ENCODE measurements at places on chromosomes 4 and X.

- DNase-seq: no peak
Measured at GRCh38 chr4:78951862-78952472, 12.7 kb upstream of the PAQR3 start.

DNA sequence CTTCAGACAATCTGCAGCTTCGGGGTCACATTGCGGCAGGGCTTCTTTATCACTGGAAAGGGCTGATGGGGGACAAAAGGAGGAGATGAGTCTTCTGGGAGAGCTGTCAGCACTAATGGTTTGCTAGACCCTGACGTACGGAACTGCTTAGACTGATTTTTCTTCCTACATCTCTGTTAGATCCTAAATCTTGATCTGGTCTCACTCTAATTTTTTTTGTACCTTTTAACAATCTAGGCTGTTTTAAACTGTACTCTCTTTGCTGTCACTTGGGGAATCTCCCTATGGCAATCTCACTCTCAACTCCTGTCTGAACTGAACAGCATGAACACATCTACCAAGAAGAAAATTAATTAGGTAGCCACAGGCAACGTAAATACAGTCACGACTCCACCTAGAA is 120.1 kb downstream of the SNCA start:
- DNase-seq: no peak

GRCh38 chr4:99144070-99144469 is at the start of gene ADH4:
Gene ADH4 (minus strand): TSS chr4:99144297. CDS start chr4:99144222, 75 bp downstream.
- no peak for DNase-seq

DNA sequence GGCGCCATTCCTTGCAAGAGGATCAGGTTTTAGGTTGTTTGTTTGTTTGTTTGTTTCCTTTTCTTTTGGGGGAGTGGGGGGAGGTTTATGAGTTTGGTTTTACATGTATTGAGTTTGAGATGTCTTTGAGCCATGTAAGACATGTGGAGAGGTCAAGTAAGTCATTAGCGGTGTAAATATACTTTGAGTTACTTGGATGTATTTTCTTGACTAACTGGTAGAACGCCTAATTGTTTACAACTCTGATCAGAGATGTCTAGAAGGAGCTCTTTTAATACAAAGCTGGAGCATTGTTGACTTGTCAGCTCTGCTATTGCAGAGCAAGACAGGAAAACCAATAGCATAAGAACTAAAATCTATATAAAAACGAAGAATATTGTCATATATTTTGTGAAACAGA is 57.1 kb downstream of the ANXA3 start:
- DNase-seq: no peak

DNA sequence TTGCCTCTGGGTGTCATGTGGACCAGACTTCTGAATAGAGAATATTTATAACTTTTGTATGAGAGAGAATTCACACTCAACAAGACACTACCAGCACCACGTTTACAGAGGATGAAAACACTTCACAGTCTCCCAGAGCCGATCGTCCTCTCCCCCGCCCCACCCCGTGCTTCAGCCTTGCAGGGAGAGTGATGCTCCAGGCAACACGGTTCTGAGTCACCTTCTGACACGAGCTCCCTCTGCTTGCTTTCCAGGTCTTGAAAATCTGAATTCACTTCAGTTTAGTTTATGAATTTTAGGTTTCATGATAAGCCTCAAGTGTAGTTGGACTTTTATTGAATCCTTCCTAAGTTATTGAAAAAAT is 59.8 kb downstream of the CPLX1 start:
- no peak for DNase-seq

- DNase-seq: no peak
Measured at GRCh38 chrX:106363214-106363613, 195.1 kb downstream of the PWWP3B start.

DNA sequence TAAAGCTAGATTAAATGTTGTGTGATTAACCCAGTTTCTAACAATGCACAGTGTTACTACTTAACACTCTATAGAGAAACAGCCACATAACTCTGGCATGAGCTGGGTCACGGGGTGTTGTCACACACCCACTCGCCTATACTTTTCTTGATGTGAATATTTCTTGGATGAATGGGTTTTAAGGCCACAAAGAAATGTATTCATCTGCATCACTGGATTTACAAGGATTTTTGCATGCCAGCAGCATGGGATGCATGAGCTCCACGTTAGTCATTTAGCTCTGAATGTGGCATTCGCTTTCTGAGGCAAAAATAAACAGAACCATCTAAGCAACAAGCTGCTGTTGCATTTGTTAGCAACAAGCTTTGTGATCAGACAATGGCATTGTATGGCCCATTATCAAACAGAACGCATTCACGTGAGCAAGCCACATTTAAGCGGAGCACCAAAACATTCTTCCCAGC is 89.7 kb downstream of the LRP2BP start:
- no peak for DNase-seq

DNA sequence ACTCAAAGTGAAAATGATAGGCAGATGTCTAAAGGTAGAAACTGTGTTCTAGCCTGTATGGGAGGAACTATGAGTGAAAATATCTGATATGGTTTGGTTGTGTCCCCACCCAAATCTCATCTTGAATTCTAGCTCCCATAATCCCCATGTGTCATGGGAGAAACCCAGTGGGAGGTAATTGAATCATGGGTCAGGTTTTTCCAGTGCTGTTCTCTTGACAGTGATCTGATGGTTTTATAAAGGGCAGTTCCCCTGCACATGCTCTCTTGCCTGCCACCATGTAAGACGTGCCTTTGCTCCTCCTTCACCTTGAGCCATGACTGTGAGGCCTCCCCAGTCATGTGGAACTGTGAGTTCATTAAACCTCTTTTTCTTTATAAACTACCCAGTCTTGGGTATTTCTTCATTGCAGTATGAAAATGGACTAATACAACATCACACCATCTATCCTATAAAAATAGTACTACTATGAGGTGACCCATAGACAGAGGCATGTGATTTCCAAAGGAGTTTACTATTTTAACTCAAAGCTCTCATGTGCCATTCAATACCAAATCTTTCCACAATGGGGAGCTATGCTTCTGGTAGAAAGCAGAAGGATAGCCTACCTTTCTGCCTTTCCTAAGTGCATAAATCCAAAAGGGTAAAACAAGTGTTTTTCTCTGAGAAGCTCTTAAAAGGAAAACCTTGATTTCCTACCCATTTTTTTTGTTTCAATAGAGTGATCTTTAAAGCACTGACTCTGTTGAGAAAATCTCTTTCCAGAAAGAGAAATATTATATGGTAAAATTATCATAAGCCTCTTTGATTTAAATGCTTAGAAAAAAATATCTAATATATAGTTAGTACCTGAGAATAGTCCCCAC is 38.8 kb downstream of the SEC31A start:
- no peak for DNase-seq

- no peak for DNase-seq
Measured at GRCh38 chr4:112060212-112060611, 85.0 kb upstream of the FAM241A start.

- peak; percentile 48 for DNase-seq
Measured at GRCh38 chr4:58665649-58666048, 1555.5 kb upstream of the IGFBP7 start.

- peak; percentile 1 for DNase-seq
Measured at GRCh38 chr4:141391771-141392170, 171.1 kb downstream of the ZNF330 start.

Measured in NCI-H774 (cell line).